ENCODE measurements at places on chromosomes 5 and 9.

DNA sequence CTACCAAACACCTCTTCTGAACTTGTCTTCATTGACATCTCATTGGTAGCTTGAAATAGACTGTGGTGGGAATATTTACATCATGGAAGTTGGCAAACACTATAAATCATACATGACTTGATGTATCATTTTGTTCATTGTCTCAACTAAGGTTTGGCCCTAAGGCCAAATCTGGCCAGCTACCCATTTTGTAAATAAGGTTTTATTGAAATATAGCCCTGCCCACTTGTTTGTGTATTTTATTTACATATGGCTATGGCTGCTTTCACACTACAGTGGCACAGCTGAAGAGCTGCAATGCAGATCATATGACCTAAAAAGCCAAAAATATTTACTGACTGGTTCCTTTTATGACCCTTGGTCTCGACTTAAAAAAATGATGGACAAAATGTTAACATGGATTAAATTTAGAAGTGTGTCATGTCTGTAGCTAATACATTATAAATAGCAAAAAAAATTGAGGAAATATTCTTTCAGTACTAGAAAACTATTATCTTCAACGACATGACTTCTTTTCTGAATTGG, 22.1 kb downstream of the FAM240B start:
- DNase-seq: no peak

DNA sequence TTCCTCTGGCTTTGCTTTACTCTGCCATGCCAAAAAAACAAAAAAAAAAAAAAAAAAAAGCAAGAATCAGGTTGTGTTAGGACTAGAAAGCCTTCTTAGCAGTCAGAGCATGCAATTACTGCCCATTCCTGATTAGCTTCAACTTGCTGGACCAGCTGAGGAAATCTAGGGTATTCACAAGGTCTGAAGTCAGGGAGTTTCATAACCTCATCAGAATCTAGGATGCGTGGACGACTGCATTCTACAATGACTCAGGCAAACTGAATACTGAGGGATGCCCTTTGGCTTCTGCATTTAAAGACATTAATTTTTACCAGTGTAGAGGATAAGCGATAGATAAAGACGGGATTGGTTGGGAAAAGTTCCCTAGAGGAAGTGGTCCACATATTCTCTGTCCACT, 39.2 kb upstream of the SHOC1 start:
- DNase-seq: no peak

GRCh38 chr9:109972026-109972882, 192.3 kb downstream of the PALM2AKAP2 start:
- DNase-seq: no peak

DNA sequence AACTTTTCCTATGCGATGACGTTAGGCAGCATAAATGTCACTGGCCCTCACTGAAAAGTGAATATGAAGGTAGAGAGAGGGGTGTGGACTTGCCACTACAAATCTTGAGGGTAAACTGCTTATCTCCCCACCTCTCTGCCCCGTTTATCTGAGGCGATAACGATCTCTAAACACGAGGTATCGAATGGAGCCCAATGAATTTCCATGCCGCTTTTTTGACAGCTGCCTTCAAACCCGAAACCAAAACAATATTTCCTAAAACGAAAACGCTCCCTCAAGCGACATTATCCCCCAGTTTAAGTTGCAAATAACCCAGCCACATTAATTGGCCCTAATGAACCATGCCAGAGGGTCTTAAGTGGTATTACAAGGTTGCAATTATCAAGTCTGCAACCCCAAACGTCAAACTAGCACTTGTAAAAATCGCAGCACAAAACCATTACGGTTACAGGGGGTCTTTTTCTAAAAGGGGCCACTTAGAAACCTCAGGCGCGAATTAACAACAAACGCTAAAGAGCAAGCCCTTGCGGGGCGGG, 1.4 kb downstream of the NR3C1 start:
- no peak for DNase-seq

DNA sequence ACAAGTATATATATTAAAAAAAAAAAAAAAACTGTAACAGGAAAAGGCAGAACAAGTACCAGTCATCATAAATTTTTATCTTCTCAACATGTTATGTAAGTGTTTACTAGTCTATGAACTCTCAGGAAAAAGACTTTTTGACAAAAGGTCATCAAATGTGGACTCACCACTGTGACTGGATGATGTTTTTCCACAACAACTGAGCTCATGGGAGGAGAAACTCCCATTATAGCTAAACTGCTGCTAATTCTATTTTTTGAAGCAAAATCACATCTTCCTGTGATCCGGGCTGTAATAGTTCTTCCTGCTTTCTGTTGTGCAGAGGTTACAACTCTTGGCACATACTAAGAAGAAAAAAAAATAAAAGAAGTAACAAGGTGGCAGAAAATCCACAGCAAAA, 39.6 kb downstream of the POC5 start:
- no peak for DNase-seq

- no peak for DNase-seq
These were observed 33.6 kb upstream of the FBP1 start for GRCh38 chr9:94672811-94673487.

DNA sequence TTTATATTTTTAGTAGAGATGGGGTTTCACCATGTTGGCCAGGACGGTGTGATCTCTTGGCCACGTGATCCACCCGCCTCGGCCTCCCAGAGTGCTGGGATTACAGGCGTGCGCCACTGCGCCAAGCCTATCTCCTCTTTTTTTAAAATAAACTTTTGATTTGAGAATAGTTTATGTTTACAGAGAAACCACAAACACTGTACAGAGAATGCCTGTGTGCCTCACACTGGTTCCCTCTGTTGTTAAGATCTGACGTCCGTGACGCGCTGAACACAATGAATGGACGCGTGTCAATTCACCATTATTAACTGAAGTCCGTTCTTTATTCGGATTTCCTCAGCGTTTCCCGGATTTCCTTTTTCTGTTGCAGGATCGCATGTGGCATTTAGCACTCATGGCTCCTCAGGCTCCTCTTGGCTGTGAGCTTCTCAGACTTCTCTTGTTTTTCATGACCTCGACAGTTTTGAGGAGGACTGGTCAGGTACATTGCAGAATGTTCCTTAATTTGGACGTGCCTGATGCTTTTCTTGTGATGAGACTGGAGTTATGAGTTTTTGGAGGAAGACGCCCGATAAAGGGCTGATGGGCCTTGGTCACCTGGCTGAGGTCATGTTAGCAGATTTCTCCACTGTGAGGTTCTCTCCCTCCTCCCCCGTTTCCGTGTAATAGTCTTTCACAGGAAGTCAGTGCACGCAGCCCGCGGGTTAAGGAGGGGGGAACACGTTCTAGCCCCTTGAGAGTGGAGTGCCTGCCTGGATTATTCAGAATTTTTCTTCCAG, 69.6 kb downstream of the ANKRD33B start:
- peak; percentile 41 for DNase-seq

DNA sequence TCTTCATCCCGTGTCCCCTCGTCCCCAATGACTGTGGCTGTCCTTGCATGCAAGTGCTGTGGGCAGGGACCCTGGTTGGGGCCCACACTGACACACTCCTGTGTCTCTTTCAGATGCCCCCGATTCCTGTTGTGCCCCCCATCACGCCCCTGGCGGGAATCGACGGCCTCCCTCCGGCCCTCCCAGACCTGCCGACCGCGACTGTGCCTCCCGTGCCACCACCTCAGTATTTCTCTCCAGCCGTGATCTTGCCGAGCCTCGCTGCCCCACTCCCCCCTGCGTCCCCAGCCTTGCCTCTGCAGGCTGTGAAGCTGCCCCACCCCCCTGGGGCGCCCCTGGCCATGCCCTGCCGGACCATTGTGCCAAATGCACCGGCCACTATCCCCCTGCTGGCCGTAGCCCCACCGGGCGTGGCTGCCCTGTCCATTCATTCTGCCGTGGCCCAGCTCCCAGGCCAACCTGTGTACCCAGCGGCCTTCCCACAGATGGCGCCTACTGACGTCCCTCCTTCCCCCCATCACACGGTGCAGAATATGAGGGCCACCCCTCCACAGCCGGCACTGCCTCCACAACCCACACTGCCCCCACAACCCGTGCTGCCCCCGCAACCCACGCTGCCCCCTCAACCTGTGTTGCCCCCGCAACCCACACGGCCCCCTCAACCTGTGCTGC, 75.0 kb downstream of the WNK2 start:
- no peak for DNase-seq

DNA sequence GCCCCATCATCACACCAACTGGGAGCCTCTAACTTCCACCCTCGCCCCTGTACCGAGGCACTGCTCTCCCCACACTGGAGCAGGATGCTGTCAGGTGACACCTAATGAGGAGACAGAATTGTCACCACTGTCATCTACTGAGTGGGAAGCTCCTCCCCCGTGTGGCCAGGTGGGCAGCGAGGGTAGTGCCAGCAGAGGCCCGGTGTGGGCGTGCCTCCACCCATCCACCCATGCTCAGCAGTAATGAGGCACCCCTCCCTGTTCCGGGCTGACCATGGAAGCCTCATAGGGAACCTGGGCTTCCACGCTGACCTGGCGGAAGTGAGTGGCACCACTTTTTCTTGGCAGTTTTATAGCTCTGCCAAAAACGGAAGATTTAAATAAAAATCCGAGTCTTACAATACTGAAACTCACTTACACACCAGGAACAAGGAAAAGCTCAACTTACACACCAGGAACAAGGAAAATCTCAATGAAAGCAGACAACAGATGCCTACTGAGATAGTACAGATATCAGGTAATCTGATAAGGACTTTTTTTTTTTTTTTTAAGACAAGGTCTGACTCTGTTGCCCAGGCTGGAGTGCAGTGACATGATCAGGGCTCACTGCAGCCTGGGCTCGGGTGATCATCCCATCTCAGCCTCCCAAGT, 30.6 kb upstream of the ASS1 start:
- no peak for DNase-seq

DNA sequence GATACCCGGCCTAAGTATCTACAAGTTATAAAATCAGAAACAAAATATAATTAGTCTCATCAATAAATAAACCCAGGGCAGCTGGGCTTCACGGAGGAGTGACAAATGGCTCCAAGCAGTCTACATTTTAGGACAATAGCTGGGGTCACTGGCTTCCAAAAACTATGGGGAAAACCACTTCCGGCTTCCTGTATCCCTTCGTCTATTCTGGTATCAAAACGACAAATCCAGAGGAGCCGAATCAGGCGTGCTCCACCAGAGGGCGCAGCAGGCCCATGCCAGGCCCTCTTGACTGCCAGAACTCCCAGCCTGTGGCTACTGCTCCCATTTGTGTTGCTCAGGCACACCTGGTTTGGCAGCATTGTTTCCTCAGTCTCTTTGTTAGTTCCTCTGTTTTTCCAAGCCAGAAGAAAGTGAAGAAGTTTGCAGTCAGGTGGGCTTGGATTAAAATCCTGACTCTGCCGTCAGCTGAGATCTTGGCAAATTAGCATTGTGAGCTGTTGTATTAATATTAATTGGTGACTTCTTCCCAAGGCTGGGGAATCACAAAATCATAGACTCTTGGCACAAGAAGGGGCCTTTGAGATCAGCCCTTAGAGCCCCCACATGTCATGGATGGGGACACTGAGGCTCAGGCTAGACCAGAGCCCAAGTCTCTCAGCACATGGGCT, 11.6 kb upstream of the RAB14 start:
- DNase-seq: peak; percentile 55

DNA sequence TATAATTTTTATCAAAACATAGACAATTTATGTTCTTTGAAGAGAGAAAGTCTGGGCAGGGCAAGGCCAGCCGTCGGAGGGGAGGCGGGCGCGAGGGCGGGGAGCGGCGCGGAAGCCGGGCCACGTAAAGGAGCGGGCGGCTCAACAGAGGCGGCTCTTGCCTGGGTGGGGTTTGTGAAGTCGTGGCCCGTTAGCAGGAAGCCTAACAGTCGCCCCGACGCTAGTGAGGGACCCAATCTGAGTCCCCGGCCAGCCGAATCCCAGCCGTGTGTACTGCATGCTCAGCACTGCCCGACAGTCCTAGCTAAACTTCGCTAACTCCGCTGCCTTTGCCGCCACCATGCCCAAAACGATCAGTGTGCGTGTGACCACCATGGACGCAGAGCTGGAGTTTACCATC, 1129.2 kb downstream of the CDH9 start:
- DNase-seq: no peak

GRCh38 chr9:74609671-74610405, 112.7 kb downstream of the RORB start:
- no peak for DNase-seq

- DNase-seq: no peak
These were observed 61.3 kb downstream of the SGCD start for GRCh38 chr5:156388233-156388632.

DNA sequence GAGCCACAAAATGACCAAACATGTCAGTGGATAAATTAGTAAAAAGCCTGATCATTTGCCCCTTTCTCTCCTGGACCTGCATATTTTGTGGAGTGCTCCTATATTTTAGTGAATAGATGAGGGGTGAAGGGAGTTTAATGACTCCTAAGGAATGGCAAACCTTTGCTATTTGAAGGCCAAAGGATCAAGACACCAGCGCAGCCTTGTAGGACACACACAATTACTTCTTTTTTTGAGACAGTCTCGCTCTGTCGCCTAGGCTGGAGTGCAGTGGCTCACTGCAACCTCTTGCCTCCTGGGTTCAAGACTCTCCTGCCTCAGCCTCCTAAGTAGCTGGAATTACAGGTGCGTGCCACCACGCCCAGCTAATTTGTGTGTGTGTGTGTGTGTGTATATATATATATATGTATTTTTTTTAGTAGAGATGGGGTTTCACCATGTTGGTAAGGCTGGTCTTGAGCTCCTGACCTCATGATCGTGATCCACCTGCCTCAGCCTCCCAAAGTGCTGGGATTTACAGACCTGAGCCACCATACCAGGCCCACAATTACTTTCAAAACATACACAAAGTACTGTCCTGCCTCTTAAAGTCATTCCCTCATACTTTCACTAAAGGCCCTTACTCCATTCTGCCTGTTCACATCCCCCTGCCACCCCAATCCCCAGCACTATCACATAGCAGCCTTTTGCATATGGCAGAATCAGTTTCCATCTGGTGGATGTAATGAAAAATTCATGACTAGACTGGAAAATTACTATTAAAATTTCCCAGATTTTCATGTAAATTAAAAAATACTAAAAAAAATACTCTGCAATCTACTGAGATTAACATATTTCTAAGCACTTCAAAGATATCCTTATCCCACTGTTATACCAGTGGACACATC, 60.4 kb downstream of the CSNK1A1 start:
- no peak for DNase-seq

- no peak for DNase-seq
These were observed 359.9 kb downstream of the CYLC2 start for GRCh38 chr9:103355000-103355399.

- no peak for DNase-seq
These were observed 85.4 kb upstream of the SMARCA2 start for GRCh38 chr9:1929722-1930244.

DNA sequence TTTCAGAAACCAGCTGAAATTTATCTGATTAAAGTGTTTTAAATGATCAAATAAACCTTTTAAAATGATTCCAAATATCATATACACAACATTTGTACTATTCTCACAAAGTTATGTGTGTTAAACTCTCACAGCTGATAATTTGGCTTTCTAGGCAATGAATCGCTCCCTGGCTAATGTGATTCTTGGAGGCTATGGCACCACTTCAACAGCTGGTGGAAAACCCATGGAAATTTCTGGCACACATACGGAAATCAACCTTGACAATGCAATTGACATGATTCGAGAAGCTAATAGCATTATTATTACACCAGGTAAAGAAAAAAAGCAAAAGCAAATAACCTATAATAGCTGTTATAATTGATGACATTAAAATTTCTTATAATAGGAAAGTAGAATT, 72.4 kb downstream of the NNT start:
- no peak for DNase-seq

- no peak for DNase-seq
These were observed 76.7 kb upstream of the CHD1 start for GRCh38 chr5:99005506-99005905.

GRCh38 chr5:9957214-9957613, 292.5 kb downstream of the ATPSCKMT start:
- no peak for DNase-seq

Data from activated CD4-positive, alpha-beta T cell treated with anti-CD3 and anti-CD28 coated beads, Interleukin-2, amount 50 U/mL, for 4 hours (primary cell).